ENCODE measurements at places on chromosomes 1 and 21.
A peak's percentile ranks its signal among the peaks of the same experiment; 100 is the strongest.

DNA sequence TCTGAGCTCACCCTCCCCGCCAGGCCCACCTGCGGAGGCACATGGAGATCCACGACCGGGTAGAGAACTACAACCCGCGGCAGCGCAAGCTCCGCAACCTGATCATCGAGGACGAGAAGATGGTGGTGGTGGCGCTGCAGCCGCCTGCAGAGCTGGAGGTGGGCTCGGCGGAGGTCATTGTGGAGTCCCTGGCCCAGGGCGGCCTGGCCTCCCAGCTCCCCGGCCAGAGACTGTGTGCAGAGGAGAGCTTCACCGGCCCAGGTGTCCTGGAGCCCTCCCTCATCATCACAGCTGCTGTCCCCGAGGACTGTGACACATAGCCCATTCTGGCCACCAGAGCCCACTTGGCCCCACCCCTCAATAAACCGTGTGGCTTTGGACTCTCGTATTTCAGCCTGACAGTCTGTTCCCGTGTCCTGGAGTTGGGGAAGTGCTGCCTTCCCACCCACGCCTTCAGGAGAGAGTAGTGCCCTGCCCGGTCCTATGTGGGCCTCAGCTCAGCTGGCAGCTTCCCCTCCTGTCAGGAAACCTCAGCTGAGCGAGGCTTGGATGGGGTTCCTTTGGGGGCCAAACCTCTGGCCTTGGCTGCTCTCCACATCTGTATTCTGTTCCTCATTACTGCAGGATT is 9.2 kb downstream of the ZBTB48 start:
- no peak for DNase-seq

GRCh38 chr1:221309723-221310122 is 430.5 kb downstream of the HLX start:
- DNase-seq = no peak

DNA sequence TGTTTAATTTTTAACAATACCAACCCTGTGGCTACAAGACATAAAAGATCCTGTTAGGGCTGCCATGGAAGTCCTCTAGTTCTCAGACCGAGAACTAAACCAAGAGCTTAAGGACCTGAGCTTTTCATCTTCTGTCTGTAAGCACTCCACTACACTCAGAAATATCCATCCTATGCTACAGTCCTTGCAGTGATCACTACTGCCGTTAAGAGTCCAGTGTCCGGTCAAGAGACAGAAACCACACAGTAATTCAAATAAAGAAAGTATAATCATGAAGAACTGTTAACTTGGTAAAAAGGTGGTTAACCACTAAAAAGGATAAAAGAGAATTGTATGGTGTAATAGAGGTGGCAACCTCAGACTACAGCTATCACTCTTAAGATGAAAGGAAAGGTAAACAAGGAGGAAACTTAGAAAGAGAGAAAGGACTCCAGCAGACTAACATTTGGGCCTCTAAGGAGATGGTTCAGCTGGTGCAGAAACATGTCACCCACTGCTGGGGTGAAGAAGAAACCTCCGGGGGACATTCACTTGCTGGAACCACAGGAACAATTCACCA is 22.1 kb upstream of the PRDX6 start:
- no peak for DNase-seq

DNA sequence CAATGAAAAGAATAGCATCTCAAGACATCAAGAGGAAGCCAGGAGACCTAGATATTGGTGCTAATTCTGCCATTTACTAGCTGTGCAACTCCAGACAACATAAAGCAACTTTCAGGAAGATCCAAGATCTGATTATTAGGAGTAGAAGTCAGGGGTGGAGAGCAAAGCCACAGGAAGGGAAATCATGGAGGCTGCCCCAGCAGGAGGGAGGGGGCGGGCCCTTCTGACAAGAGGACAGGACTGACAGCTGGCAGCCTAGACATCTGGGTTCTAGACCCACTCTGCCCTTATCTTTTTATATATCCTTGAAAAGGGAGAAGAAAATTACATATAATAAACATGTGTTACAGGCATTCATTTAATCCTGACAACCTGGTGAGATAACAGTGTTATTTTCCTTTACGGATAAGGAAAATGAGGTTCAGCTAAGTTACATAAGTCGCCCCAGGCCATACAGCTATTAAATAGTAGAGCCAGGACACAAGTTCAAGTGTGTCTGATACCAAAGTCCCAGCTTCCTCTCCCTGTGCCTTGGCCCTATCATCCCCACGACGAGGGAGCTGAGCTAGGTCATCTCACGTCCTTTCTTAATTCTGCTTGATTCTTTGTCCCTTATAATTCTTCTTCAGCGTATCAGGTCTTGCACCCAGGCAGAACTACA is 46.6 kb downstream of the ARHGEF11 start:
- no peak for DNase-seq

DNA sequence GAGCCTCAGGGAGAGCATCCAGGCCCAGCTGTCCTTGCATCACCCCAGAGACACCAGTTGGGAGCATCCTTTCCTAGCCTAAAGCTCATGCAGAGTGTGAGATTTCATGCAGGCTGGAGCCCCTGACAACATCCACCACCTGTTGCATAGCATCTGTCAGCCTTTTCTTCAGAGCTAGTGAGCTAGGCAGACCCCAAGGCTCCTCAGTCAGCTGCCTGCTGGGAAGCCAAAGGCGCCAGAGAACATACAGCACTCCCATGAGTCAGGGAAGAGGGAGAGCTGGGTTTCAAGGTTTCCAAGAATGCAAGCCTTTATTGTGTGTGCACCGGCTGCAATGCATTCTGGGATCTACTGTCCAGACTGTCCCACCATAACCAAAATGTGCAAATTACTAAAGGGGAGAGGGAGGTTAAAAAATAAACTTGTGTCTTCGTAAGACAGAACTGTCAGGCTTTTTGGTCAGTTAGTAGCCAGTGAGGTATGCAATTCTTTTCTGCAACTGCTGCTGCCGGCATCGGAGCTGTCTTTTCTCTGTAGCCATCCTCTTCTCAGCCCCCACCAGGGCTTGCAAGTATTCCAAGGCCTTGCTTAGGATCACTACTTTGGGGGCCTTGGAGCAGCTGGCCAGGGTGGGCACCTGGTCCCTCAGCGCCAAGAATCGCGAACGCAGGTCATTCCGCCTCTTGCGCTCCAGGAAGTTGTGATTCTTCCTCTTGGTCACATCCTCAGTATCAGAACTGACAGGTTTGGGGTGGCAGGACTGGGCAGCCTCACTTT is 4.6 kb downstream of the MYCL start:
- no peak for DNase-seq

DNA sequence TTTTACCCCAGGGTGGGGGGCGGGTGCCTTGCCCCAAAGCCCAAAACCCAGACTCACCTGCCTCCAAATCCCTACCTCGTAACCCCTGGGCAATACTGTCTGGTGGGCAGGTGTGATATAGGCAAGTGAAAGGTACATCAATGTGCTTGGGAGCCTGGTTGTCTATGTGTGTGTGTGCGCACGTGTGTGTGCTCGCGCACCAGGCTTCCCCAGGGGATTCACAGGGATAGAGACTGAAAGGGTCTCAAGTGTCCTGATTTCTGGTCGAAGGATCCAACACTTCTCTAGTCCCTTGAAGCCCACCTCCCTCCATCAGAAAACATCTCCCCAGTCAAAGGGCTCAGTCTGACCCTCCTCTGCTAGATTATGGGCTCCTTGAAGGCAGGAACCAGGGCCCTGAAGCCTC is 28.9 kb upstream of the EPB41 start:
- peak; percentile 3 for DNase-seq

- DNase-seq = no peak
These were observed 37.5 kb upstream of the RCAN3 start for GRCh38 chr1:24465099-24465498.

DNA sequence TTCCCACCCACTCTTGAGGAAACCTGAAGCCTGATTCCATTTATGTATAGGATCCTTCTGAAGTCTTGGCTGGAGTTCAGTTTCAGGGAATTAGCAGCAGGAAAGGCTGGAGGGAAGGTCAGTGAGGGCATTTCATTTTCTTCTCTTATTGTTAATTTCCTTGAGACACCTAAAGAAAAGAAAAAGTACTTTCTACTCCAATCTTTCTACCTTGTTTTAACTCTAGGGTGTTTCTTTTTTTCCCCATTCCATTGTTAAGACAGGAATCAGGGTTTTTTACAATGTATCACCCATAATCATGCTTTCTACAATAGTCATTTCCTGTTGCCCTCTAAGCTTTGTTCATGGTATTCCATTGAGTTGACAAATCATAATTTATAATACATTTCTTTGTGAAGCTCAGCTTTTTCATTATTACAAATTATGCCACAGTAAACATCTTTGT is 27.4 kb downstream of the SNRPE start:
- DNase-seq = no peak

DNA sequence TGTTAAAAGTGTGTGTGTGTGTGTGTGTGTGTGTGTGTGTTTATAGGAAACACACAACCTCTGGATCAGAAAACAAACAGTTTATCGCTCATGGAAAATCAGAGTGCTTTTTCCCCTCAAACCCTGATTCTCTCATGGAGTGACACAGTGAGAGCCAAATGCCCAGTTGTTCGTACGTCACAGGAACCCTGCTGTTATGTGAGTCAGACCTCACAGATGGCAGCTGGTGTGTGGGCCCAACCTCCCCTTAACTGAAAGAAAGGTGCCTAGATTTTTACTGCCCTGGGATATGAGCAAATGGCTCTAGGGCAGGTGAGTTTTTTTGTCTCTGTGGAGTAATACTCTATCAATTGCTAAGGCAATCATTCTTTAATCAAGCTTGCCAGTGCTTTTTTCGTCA is 1788.1 kb downstream of the BRINP3 start:
- DNase-seq = no peak

DNA sequence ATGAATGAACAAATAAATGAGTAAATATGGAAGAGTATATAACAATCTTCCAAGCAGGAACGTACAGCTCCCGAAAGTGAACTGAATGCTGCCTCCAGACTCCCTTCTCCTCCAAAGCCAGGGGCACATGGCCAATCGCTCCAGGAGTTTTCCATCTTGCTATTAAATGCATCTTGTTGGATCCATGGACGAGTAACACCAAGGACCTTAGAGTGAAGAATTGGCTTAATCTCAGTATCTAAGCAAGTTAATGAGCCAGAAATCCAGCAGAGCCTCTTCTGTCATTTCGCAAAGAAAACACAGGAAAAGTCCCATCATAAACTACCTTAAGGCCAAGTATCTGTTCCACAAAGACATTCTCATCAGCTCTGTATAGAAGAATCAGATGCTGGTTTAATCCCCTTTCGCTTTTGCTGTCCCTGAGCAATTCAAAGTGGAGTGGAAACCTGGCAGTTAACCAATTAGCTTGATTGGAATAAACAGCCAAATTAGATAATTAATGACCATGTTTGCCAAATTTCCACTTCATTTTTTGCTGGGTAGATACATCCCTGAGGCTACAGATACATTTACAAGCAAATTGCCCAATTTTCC is 116.0 kb downstream of the MIS18A start:
- no peak for DNase-seq

- DNase-seq = no peak
These were observed 8.8 kb downstream of the TMCC2 start for GRCh38 chr1:205236526-205236925.

DNA sequence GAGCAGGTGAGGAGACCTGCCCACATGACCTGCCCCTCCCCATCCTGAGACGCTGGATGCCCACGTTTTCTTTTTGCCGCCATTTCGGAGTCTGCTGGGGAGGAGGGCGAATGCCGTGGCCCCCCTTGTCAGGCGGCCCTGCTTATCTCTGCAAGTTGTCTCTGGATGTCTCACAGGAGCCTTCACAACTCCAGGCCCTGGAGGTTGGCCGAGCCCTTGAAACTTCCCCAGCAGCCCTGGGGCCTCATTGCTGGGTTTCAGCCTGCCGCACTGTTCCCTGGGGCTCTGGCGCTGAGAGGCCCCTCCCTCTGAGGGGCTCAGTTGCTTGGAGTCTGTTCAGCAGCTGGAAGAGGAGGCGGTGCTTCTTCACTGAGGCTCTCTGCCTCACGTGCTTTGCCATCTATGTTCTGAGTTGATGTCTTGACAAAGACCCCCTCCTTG is 29.8 kb upstream of the ZBTB21 start:
- no peak for DNase-seq

- DNase-seq = no peak
These were observed 21.2 kb downstream of the PEX14 start for GRCh38 chr1:10495952-10496351.

DNA sequence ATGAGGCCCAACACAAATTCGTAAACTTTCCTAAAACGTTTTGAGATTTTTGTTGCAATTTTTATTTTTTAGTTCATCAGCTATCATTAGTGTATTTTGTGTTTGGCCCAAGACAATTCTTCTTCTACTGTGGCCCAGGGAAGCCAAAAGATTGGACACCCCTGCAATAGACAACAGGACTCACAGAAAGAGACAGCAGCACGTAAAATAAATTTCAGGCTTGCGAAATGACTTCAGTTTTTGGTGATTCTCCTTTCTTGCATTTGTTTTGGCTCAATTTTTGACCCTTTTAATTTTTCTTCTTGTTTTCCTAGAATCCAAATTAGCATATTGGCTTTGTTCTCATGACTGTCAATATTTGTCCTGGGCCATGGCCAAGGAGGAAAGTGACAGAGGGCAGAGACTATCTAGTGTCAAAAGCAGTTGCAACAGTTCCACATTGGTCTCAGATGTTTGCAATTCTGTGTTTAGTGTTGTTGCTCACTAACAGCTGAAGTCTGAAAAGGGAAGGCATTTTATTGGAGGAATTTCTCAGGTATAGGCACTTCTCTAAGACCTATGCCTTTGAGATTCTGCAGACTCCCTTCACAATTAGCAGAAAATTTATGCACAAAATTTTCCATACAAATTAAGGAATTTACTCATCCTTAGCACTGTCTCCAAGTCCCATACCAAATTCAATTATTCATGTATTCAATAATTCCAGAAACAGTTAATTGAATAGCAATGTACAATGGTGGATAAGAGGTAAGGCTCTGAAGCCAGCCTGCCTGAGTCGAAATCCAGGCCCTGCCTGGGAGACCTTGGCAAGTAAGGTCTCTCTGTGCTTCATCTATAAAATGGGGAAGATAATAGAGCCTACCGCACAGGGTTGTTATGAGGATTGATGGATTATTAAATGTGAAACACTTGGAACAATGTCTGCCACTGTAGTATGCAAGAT is 160.9 kb upstream of the IVNS1ABP start:
- no peak for DNase-seq

DNA sequence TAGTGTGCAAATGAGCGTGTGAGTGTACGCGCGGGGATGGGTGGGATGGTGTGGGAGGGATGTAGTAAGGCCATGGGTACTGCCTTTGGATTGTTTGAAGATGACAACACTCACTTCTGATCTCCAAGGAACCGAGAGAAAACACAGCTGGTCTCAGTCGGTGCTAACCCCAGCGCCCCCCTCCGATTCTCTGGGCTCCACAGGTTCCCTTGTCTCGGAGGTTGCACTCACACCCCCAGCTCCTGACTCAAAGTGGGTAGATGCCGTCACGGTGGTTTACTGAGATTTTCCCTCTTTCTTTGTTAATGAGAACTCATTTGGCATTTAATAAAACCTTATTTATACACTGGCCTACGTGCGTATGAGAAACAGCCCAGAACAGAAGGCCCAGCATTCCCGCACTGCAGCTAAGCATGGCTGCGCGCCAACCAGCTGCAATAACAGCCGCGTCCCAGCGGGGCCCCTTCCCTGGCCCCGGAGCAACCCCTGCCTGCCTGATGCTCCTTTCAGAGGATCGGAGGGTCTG is 25.8 kb downstream of the ABCA4 start:
- DNase-seq = no peak

All from activated T-cell treated with anti-CD3 and anti-CD28 coated beads, Interleukin-2, amount 50 U/mL, for 72 hours (primary cell).